Spleen (tissue), 13 donors: ENCODE measurements at places on chromosomes 16 and 17. TPM values are rescaled to one million over a fixed set of nuclear protein-coding genes. Genes with fewer than 3 reads are reported as not detected.
A peak's percentile ranks its signal among the peaks of the same experiment; 100 is the strongest.

DNA sequence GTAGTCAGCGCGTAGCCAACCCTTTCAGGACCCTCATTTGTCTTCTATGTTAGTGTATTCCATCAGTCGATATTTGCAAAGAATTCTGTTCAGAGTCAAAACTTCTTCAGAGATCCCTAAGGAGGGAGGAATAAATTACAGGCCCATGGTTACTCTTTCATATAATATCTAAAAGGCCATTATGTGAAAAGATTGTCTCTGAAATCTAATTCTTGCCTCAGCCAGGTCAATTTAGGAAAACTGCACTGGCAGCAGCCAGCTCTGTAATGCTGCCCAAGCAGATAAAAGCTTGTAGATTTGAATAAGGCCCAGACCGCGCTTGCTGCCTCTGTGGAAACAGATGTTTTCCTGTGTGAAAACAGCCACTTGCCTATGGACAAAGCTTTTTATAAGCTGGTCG lies 379.8 kb downstream of the CNTNAP4 start:
- DNase-seq, result no peak

DNA sequence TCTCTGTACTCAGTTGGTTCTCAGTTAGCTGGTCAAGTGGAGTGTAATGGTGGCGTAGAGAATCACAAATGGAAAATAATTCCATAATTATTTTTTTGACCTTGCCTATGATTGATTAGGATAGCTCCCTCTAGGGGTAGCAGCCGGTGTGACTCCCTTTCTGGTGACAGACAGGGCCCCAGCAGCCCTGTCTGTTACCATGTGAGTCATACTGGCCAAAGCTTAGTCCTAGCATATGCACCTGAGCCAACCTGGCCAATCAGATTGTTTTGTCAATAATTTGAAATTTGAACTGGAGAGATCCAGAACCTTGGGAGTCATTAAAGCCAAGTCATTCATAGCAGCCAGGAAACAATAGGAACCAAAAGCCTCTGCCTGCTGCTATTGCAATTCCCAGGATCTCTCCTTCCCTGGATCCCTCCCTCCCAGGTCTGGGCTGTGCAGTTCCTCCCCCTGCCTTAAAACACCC lies 5.6 kb downstream of the PNPO start:
- no peak for DNase-seq

- DNase-seq, result no peak
These were observed 18.3 kb downstream of the COX11 start for GRCh38 chr17:54950116-54950515.

DNA sequence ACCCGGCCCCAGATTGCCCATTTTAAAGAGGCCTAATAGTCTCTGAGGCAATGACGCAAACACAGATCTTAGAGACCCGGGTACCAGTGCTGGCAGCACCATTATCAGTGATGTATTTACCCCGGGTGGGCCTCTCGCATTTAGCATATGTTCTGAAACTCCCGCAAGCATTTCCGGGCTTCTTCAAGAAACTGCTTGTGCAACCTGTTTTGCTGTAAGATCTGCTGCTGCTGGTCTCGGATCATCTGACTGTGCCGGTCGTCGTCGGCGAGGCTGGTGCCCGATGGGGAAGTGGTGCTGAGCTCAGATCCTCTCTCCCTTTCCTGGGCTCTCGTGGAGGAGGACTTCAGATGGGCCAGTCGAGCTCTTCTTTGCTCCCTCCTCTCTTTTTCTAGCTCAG lies 12.5 kb downstream of the CEP295NL start:
- DNase-seq, result peak; percentile 94

The XAF1 gene
- total RNA-seq, result 69.0 TPM
